ENCODE measurements at places on chromosomes 12 and 14.

DNA sequence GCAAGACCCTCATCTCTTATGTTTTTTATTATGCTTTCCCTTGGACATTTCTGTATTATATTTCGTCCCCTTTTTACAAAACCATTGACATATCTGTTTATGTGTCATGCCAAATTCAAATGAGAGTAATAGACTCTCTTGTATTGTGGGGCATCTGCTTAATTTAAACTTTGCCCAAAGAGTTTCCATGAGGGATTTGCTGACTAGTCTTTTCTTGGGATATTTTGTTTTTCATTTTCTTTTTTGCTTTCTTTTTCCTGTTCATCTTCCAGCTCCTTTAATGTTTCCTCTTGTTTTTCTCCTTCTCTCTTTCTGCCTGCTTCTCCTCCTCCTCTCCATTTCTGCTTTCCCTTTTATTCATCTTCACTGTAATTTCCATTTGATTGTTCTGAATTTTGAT, 13.8 kb upstream of the ZNF26 start:
- no peak for DNase-seq

DNA sequence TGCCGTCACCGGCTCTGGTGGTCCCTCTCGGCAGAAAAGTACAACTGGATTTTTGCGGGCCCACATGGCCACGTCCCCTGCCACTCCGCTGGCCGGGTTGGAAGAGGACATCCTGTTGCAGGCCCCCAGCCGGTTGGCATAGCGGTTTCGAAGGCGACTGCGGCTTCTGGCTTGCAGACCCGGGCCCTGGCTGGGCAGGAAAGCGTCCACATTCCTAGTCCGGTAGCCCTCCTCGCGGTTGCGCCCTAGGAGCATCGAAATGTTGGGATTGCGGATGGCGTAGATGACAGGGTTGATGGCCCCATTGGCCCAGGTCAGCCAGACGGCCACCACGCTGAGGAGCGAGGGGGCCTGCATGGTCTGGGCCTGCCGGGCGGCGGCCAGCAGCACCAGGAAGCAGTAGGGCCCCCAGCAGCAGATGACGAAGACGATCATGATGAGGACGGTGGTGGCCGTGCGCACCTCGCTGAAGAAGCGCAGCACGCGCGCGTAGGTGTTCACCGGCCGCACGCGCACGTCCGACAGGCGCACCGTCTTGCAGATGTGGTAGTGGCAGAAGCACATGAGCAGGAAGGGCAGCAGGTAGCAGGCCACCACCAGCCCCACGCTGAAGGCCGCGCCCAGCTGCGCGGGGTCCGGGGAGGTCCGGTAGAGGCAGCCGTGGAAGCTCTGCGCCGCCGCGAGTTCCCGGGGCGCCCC, 1.2 kb downstream of the GPR135 start:
- no peak for DNase-seq

DNA sequence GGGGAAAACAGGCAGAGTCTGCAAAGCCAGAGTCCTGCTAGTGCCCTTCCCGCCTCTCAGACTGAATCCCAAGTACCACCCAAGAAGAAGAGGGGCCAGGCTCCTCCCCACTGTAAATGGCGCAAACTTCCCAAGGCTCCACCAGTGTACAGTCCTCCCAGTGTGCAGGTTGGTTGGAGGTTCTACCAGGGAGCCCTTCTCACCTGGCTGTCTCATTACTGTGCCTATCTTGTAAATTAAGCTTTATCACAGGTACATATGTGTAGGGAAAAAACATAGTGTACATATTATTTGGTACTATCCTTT, 189.7 kb downstream of the FSCB start:
- DNase-seq, result no peak

- DNase-seq, result no peak
These were observed 66.3 kb upstream of the SOX5 start for GRCh38 chr12:24015833-24016160.

- no peak for DNase-seq
These were observed 79.1 kb upstream of the LMO3 start for GRCh38 chr12:16685107-16685506.

GRCh38 chr12:76547526-76547925, 12.0 kb downstream of the OSBPL8 start:
- no peak for DNase-seq

GRCh38 chr12:52739963-52740362, 36.6 kb upstream of the KRT77 start:
- DNase-seq, result no peak

DNA sequence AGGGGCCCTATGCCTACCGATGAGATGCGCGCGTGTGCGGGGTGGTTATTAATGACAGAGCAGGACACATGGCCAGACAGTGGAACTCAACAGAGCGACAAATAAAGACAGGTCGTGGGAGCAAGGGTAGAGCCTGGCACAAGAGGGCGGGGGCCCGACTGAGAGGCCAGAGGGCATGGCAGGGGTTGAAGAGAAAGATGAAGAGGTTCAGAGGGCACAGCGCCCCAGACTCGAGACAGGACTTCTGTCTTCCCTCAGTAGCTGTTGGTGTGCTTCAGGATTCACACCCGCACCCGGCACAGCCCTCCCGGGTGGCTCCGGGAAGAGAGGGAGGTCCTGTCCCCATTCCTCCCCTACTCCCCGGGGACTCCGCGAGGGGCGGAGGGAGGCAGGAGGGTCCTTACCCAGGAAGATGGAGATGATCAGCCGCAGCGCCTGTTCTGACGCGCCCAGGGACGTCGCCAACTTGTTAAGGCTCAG, 366 bp downstream of the LPCAT3 start:
- peak; percentile 44 for DNase-seq

DNA sequence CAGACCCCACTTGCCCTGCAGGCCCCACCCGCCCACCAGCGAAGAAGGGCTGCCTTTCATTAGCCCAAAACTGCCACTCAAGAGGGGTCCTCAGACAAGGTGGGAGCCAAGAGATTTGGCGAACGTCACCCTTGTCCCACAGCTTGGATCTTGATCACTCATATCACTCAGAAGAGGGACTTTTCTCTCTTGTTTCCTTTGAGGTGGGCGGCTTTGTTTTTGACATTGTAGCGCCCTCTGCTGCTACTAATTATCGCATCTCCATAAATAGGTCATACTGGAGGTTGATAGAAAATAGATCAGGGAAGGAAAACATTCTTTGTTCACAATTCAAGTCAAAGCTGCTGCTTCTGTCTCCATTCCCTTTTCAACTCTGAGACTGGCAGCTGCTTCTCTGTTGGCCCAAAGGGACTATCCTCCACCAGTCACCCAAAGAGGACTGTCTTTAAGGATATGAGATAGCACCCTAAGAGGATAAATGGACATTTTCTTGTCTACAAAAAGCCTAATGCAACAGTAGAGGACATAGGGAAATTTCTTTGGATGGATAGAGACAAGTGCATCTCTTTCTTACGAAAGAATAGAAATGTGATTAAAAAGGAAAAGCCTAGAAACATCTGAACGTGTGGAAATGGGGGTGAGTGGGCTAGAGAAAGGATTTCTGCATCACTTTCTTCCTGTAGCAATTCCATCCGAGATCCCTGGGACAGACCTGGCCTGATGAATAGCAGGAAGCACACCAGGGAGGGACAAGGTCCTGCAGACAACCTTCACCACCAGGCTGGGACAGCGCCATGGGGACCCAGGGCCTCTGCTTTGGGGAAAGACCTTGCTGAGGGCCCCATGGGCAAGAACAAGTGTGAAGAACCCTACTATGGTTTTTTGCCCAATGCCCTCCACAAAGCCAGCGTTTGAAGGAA, 115.8 kb downstream of the DAD1 start:
- no peak for DNase-seq

- no peak for DNase-seq
These were observed 24.9 kb downstream of the TCTN1 start for GRCh38 chr12:110638796-110639195.

DNA sequence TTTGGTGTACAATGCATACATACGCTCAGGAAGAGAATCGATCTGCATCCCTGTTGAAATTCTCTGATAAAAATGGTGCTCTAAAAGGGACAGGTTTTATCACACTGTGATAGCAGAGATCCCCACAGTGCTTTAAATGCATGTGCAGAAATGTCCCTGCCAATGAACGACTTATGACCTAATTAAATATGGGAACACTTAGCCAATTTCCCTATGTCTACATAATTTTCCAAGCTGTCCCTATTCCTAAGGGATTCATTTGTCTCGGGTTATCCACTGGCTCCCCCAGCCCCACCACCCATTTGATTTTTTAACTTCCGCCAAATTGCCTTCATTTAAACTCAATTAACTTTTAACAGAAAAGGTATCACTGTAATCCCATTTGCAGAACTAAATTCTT, 284.6 kb downstream of the TMEM132D start:
- DNase-seq, result no peak

DNA sequence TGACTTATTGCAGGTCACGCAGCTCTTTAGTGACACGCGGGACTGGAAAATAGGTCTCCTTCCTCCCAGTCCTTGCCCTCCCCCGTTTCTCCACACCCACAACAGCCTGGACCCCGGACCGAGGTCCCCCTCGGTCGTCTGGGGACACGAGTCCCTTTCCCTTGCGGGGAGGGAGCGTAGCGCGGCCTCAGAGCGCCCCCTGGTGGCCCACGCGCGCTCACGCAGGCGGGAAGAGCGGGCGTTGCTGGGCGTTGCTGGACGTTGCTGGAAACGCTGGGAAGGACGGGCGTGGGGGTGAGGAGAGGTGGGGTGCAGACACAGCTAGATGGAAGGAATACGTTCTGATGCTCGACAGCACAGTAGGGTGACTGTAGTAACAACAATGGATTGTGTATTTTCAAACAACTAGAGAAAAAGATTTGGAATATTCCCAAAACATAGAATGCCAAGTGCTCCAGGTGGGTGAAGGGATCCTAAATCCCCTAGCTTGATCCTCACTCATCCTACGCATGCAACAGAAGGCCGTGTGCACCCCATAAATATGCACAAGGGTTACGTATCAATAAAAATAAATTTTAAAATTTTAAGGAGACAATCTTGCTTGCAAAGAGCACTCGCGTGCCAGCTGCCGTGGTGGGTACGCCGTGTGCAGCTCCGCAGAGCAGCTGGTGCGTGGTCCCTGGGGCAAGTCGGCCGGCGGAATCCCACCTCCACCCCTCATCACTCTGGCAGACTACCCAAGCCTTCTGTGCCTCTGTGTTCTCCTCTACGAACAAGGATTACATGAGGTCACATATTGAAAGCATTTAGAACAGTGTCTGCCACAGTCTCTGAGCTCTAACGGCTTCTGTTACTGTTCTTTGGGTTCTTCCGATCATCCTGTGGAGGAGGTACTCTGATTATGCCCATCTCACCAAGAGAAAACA, 87.4 kb downstream of the B4GALNT3 start:
- DNase-seq, result peak; percentile 86

DNA sequence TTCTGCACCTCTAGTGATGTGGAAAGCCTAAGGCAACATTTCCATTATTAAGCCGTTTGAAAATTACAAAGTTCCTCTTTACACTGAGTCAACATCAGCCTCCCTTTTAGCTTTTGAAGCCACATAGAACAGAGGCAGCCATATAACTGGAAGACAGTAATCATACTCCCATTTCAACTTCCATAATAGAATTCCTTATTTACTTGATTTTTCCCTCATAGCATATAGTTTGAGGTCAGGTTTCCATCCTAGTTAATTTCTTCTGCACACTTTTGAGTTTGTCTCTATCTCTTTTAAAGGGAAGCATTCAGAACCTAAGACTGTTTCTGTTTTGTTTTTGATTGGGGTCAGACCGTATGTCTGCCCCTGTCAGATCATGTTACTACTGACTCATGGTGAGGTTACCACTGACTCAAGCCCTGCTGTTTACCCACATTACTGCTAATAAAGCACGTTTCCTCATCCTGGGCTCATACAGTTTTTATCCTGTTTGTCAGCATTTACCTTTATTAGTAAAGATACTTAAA, 161.0 kb downstream of the SLC38A4 start:
- peak; percentile 46 for DNase-seq

- DNase-seq, result no peak
These were observed 42.3 kb upstream of the CSRP2 start for GRCh38 chr12:76921100-76921471.

GRCh38 chr12:101592921-101593320, 1.9 kb upstream of the MYBPC1 start:
- DNase-seq, result no peak

GRCh38 chr12:101021911-101022388, 188.1 kb downstream of the SLC5A8 start:
- DNase-seq, result peak; percentile 27

GRCh38 chr14:70886421-70887206, 20.6 kb upstream of the PCNX1 start:
- no peak for DNase-seq

GRCh38 chr12:132216354-132216987, 72.2 kb downstream of the NOC4L start:
- no peak for DNase-seq

GRCh38 chr12:74790931-74791330, 253.3 kb downstream of the ATXN7L3B start:
- no peak for DNase-seq

DNA sequence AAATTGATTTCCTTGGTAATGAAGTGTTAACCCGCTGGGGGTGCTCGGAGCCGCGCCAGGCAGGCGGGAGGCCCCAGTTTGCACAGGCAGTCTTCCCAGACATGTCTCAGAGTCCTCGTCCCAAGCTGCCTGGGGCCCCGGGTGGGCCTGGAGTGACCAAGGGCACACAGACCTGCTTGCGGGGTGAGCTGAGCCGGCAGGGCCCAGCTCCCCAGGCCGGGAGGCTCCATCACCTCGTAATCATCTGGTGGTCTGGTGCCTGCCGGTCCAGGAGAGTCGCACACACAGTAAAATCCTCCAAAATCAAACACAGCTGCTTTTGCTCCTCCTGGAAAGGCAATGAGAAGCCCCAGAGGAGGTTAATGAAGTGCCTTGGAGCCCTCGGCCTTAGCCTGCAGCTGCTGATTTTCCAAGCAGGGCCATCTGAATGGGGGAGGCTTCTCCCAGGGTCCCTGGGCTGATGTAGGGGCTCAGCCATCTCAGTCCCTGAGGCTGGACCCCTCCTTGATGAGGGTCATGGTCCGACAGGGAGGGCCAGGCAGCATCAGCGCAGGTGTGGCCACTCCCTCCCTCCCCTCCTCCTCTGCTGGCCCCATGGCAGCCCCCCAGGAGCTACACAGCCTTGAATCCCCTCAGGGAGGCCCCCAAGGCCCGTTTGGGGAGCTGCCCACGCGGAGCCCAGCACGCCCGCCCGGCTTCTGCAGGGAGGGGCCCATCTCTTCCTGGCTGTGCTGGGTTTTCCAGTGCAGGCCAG, 39.4 kb upstream of the FBRSL1 start:
- no peak for DNase-seq

- no peak for DNase-seq
These were observed 4.0 kb upstream of the RNASE10 start for GRCh38 chr14:20501346-20501745.

DNA sequence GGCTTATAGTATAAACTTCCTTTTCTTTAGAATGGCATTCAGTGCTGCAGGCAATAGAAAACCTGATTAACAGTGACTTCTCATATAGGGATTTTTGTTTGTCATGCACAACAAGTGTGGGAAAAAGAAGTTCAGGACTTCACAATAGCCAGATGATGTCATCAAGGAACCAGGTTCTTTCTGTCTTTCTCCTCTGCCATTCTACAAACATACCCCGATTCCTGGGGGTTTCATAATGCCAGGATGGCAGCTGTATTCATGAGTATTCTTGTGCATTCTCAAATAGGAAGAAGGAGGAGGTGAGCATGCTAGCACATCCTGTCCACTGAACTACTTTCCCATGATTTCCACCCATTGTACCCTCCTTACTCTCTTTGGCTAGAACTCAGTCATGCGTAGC, 182.7 kb upstream of the EEA1 start:
- no peak for DNase-seq
